ENCODE measurements at places on chromosomes 5 and 9. TPM values are rescaled to one million over a fixed set of nuclear protein-coding genes. Genes with fewer than 3 reads are reported as not detected.

Gene CDH6
- not detected for total RNA-seq

- no peak for DNase-seq
Measured at GRCh38 chr9:126605792-126606482, 7.8 kb upstream of the LMX1B start.

Gene DMRT2
- total RNA-seq, result 0.58 TPM

- DNase-seq, result no peak
Measured at GRCh38 chr5:173741087-173741486, 124.6 kb upstream of the BOD1 start.

DNA sequence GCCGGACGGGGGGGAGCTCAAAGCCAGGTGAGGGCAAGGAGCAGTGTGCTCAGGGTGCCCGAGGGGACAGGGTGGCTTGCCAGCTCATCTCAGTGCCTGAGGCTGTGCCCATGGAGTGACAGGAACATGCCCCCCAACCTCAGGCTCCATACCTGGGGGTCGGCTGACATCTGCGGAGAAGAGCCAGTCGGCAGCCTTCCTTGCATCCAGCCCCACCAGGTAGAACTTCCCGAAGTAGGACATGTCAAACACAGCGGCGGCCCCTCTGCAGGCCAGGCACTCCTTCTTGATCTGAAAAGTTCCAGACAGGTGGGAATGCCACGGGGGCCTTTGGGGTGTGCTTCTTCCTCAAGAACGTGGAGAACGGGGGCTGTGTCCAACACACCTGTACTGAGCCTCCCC lies 42.1 kb downstream of the SARDH start:
- DNase-seq, result no peak

DNA sequence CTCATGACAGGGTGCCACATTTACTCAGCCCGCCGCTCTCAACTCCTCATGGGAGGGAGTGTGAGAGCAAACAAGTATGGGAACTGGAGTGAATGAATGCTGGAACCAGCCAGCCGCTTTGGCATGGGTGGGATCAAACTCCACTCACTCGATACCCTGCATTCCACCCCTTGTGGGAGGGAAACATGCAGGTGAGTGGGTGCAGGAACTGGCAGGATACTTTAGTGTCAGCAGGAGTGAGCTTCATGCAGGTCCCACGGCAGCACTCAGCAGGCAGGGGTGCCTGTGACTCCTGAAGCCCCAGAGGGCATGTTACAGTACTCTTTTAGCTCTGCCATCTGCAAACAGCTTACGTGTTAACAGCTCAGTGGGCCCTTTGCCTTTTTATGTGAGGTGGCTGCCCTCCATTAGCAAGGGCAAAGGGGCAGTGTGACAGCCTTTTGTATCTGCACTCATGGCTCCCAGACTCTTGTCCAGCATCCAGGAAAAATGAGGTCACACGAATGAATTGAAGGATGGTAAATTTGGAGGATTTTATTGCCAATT lies 433.2 kb upstream of the NMUR2 start:
- DNase-seq, result no peak

Gene IFNA5
- total RNA-seq, result not detected

DNA sequence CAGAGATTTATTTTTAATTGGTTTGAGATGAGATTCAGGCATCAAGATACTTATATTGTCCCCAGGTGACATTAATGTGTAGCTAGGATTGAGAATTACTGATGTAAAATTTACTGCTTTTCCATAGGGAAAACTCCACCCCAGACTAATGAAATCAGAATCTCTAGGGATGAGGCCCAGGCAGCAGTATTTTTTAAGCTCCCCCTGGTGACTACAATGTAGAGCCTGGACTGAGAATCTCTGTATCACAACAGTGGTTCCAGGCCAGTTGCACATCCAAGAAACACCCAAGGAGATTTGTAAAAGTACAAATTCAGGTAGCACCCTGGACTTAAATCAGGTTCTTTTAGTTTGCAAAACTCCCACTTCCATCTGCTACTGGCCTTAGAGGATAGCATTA lies 185.7 kb downstream of the MARCHF11 start:
- no peak for DNase-seq

DNA sequence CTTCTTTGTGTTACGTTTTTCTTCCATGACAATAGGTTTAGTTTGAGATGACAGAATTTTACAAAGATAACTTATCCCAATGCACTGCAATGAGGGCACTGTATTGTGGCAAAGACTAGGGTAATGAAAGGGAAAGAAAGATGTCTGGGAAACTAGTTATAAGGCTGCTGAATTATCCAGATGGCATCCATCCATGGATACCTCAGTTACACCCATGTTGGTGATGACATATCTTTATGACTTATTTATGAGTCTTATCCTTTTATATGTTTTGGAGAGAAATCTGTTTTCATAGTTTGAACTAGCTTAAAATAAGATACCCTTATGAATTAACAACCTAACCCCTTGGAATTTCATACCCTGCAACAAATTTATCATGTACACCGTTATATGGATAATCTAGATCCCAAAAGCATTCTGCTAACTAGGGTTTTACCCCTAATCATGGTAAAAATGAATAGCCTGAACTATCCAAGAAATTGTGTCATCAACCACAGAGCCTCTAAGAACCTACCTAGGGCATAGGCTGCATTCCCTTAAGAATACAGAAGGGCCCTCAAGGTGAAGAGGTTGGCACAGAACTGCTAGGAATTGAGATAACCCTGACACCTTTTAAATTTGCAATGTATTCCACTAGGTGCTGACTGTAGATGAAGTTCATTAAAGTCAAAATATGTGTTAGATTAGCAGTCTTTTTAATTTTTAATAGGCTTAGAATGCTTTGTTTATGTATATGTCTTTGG lies 49.5 kb upstream of the RORB start:
- no peak for DNase-seq

GRCh38 chr5:95808686-95809413 lies 13.7 kb downstream of the GLRX start:
- peak; percentile 86 for DNase-seq

Gene GDA
- total RNA-seq, result not detected

- DNase-seq, result no peak
Measured at GRCh38 chr5:69326365-69326764, 6.2 kb downstream of the CCDC125 start.

Gene NPDC1
- 42.6 TPM for total RNA-seq

GRCh38 chr9:112378328-112379176 lies 1.4 kb upstream of the HSDL2 start:
- peak; percentile 57 for DNase-seq

Gene CAPSL
- total RNA-seq, result 1.0 TPM

DNA sequence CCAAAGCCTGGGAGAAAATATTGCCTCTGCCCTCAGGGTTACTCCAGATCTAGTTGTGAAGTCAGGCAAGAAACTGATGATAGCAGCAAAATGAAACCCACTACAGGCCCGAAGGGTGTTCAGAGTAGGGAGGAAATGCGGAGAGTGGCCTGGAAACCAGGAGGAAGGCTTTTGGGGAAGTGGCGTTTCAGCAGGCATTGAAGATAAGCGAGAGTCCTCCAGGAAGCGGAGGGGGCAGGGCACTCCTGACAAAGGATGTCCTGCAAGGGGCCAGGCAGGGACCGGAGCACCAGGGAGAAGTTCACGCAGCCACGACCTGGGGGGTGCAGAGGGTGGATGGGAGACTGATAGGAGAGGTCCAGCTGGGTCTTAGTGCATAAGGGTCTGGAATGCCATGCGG lies 7.8 kb upstream of the FOXI1 start:
- DNase-seq, result no peak

Gene ADRA1B
- total RNA-seq, result not detected

DNA sequence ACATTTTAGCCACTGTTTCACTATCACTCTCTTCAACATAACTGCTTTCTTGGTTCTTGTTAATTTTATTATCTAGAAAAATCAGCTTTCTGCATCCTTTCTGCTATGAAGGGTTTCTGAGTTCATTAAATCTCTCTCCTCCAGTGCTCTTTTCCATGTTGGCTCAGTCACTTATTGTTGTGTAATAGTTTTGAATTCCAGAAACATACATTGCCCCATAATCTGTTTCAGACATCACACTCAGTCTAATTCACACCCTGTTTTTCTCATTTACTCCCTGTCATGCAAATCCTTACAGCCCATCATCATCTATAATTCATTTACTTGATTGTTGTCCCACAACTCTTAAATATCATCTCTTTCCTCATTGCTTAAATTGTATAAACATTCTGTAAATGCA lies 176.1 kb upstream of the CDH12 start:
- no peak for DNase-seq

DNA sequence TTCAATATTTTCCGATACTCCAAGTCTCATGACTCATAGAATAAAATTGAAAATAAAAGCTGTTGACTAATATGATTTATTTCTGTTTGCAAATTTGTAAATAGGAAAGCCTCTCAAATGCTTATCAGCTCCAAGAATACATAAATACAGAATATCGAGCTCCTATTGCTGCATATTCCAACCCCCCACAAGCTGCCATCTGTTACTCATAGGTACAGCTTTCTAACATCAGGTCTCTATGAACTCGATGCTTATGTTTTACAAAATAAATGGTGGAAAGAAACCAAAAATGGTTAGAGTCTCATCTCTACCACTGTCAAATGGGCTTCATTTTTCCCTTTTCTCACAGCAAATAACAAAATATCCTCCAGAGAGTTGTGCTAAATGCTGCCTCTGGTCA lies 631.6 kb upstream of the CDH18 start:
- no peak for DNase-seq

- DNase-seq, result no peak
Measured at GRCh38 chr5:143892271-143892670, 80.3 kb downstream of the HMHB1 start.

GRCh38 chr5:144352732-144353317 lies 182.2 kb downstream of the KCTD16 start:
- no peak for DNase-seq

DNA sequence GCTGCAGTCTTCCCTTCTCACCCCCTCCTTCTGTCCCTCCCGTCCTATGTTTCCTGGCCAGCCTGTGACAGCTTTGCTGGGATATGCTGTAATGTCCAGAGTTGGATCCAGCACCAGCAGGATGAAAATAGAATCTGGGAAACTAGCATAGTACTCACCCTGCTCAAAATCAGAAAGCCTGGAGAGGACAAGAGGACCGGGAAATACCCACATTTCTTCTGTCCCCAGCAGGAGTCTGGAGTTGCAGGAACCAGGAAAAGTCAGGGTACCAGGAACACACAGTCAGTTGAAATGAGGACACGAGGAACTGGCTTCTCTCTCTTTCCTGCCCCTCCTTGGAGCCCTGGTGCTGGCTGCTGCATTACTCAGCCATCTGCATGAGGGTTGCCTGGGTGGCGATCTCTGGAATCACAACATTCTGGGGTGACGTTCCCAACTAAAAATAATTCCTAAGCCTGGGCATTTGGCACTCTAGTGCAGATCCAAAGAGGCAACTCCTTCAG lies 59.6 kb upstream of the NFIL3 start:
- DNase-seq, result no peak

DNA sequence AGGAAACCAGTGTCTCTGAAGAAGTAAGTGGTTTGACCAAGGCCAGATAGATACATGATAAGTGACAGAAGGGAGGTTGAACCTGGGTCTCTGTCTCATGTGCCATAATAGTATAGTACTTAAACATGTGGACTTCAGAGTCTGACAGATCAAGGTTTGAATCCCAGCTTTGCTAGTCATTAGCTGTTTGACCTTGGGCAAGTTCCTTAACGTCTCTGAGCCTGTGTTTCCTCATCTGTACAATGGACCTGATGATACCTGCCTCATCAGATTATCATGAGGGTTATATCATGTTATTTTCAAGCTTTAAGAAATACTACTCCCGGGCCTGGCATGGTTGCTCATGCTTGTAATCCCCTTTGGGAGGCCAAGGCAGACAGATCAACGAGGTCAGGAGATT lies 24.9 kb downstream of the FUBP3 start:
- DNase-seq, result no peak

DNA sequence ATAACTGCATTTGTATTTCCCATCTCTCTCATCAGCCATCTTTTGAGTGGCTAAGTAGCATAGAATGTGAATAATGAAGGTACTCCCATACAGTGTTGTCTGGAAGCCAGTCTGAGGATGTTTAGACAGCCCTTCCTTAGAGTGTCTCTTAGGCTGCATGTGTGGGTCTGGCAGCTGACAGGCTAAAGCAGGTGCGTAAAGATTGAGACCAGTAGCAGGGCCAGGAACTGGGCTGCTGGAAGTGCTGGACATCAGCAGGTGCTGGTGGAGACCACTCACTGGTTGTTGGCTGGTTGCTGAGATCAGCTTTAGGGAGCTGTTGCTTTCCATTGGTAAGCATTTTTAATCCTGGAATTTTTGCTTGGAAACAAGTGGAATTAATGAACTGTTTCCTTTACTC lies 197.5 kb downstream of the PCSK5 start:
- DNase-seq, result no peak

Gene PCDHA1
- total RNA-seq, result not detected

Gene NUTM2F
- not detected for total RNA-seq

DNA sequence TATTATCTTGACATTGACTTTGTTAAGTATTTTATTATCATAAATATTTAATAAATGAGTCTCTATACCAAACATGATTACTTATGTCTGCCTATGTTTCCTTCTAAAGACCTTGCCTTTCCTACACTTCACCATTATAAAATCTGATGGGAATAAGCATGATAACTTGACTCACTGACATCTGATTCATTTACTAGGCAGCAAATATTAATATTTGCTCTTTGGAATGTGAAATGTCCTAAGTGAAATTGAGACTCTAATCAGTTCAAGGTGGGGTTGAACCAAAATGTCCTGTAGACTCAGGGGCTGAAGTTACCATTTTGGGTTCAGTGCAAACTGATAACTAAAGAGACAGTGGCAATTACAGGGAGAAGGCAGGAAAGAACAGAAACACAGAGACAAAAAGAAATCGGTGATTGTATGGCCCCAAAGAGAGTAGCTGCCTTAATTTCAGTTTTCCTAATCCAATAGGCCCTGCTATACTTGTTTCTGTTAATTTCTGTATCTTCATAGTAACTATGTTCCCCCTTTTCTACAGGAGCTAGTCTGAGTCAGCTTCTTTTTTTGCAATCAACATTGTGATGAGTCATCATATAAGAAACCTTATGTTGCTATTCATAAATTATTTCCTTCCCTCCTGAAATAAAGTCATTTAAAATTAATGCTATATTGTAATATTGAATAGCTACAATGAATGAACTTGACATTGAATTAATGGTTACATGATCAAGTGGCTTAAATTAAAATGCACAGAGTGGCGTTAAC lies 296.8 kb downstream of the PDE4D start:
- DNase-seq, result no peak

Gene IFNA2
- not detected for total RNA-seq

Gene BHMT2
- not detected for total RNA-seq

GRCh38 chr5:14810928-14811572 lies 60.5 kb downstream of the ANKH start:
- no peak for DNase-seq

- DNase-seq, result no peak
Measured at GRCh38 chr5:145946112-145946861, 9.9 kb downstream of the SH3RF2 start.

GRCh38 chr5:59792983-59793585 lies 100.4 kb downstream of the PDE4D start:
- no peak for DNase-seq

- no peak for DNase-seq
Measured at GRCh38 chr9:89464300-89464901, 33.5 kb downstream of the SEMA4D start.

Gene PCDHA7
- not detected for total RNA-seq

- no peak for DNase-seq
Measured at GRCh38 chr9:7045361-7045760, 287.6 kb downstream of the KDM4C start.
